Activated naive CD4-positive, alpha-beta T cell treated with anti-CD3 and anti-CD28 coated beads, Interleukin-2, amount 50 U/mL, for 16 hours (primary cell): ENCODE measurements at places on chromosomes 4 and X.

- peak; percentile 32 for DNase-seq
Measured at GRCh38 chr4:38266616-38267015, 306.4 kb downstream of the PTTG2 start.

DNA sequence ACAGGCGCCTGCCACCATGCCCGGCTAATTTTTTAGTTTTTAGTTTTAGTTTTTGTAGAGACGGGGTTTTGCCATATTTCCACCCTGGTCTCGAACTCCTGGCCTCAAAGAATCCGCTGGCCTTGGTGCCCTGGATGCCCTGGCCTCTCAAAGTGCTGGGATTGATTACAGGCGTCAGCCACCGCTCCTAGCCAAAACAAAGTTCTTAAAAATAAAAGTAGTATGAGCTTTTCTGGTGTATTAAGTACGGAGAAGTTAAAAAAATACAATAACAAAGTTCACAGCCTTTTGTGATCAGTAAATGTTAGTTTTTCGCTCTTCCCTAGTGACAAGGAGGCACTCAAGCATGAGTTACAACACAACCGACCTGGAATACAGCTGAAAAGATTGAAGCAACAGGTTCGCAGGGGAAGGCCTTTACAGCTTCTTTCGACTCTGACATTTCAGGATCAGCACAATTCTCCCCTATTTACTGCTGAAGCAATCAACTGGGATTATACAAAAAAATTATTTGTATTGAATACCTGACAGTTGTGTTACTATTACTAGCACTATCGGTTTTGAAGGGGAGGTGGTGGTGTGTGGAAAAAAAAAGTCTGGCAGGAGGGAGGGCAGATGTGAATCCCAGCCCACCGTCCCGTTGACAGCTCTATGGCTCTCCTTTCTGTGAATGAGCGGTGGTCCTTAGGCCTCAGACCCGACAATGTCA, 893 bp upstream of the METAP1 start:
- DNase-seq, result no peak

DNA sequence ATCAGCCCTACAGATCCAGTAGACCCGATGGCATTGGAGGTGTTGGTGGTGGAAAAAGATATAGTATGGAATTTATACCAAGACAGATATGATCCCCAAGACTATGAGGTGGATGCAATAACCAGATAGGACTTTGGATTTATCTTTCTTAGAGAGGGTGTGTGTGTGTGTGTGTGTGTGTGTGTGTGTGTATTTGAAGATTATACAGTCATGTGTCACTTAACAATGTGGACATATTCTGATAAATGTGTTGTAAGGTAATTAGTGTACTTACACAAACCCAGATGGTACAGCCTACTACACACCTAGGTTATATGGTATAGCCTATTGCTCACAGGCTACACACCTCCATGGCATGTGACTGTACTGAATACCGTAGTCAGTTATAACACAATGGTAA, 24.4 kb upstream of the TAB3 start:
- no peak for DNase-seq

- no peak for DNase-seq
Measured at GRCh38 chr4:23937173-23937572, 47.3 kb upstream of the PPARGC1A start.
